ENCODE measurements at places on chromosomes 3 and 15. TPM values are rescaled to one million over a fixed set of nuclear protein-coding genes. Genes with fewer than 3 reads are reported as not detected.

GRCh38 chr15:89807689-89808088 lies 7.0 kb downstream of the ANPEP start:
- no peak for DNase-seq

The VPS13C gene
- 50.9 TPM for total RNA-seq

The ACAN gene
- 0.03 TPM for total RNA-seq

DNA sequence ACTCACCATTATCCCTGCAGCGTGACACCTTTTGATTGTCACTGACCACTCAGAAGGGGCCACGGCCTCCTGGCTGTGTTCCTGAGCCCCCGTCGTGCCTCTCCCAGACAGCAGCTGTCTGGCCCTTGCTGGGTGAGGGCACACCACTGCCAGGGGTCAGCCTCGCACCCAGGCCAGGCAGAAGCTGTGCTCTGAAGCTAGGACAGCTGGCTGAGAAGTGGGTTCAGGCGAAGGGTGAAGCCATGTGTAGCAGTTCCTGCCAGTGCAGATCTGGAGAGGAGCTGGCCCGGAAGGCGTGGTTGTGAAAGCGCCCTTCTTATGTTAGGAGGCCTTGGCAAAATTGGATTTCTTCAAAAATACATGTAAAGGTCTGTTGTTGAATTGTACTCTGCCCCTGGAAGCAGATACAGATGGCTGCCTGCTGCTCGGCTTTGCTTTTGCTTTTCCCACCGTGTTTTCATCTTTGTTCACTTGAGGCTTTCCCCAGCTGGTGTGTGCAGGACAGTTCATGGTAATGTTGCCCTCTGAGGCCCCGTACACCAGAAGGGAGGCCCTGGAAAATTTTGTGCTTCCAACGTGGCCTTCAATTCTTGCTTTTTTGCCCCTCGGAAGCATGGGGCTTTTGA lies 49.1 kb downstream of the KLHL25 start:
- no peak for DNase-seq

DNA sequence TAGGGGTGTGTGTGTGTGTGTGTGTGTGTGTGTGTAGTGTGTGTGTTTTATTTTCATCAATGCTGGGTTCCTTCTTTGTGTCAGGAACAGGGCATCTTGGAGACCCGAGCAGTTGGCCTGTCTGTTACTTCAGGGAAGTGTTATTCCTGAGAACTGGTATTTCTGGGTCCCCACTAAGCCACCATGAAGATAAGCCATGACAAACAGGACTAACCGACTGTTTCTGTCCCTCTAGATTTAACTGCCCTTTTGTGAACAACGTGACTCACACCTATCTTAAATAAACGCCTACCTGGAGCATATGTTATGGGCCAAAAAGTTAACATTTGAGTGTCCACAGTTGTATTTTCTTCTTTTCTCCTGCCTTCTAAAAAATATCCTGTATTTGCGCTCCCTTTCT lies 19.5 kb downstream of the SIDT1 start:
- DNase-seq, result no peak

The POTEB gene
- total RNA-seq, result not detected

The STAC gene
- total RNA-seq, result 0.18 TPM
